ENCODE measurements at places on chromosomes 1 and 21.

DNA sequence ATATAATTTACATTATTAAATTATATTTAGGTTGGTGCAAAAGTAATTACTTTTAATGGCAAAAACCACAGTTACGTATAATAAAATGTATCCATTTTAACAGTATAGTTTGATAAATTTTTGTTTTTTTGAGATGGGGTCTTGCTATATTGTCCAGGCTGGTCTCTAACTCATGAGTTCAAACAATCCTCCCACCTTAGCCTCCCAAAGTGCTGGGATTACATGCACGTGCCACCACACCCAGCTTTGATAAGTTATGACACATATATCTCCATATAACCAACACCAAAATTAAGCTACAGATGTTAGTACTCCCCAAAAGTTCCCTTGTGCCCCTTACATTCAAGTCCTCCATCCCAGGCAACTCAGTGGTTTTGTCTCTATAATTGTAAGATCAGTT is 163.1 kb downstream of the SMYD3 start:
- DNase-seq, result no peak

- DNase-seq, result peak; percentile 91
Observed at GRCh38 chr1:16076031-16076864, 2.8 kb upstream of the FAM131C start.

DNA sequence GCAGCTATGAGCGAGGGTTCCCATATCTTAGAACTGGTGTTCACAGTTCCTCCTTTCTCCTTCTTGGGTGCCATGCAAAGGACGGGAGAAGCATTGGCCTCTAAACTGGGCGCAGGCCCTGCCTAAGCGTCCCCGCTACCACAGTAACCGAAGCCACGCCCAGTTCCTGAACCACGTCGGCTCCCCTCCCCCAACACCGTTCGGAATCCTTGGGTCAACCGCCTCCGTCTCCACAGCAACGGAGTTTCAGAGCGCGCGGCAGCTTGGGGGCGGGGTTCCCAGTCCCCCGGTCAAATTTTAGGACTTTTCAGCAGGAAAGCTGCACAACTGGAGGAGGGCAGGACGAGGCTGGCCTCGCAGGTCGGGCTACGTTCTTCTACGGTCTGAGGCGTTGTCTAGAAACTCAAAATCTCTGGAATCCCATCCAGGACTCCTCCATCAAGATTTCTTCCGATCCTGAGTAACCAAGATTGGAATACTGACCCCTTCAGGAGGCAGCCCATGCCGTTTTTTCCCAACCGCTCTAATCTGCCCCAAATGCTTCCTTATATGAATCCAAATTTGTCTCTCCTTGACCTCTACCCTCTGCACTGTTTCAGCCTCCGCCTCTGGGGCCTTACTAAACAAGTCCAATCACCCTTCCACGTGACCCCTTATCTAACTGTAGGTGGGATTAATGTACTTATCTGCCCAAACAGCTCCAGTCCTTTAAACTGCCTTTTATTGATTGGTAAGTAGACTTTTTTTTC is at the start of gene SPAG17:
TSS of gene SPAG17 (minus strand) at position 145 of the 749 bp plus-strand sequence. CDS start at position 74, 71 bp downstream.
- DNase-seq, result no peak

DNA sequence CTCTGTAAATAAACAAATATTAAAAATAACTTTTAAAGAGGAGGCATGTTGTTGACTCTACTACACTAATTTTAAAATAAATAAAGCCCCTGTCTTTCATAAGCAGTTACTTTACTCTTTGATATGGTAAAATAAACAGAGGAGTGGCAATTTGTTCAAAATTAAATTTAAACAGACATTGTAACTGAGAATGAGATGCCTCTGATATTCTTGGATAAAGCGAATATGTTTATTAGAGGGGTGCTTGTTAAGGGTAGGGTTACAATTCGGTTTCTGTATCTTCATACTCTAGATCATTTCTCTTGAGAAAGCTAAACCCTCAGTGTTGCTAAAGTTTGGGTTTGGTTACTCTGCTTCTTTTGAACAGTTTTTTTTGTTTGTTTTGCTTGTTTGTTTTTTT is 19.6 kb downstream of the LPAR3 start:
- no peak for DNase-seq

GRCh38 chr1:221697923-221698425 is 43.9 kb downstream of the DUSP10 start:
- peak; percentile 84 for DNase-seq

DNA sequence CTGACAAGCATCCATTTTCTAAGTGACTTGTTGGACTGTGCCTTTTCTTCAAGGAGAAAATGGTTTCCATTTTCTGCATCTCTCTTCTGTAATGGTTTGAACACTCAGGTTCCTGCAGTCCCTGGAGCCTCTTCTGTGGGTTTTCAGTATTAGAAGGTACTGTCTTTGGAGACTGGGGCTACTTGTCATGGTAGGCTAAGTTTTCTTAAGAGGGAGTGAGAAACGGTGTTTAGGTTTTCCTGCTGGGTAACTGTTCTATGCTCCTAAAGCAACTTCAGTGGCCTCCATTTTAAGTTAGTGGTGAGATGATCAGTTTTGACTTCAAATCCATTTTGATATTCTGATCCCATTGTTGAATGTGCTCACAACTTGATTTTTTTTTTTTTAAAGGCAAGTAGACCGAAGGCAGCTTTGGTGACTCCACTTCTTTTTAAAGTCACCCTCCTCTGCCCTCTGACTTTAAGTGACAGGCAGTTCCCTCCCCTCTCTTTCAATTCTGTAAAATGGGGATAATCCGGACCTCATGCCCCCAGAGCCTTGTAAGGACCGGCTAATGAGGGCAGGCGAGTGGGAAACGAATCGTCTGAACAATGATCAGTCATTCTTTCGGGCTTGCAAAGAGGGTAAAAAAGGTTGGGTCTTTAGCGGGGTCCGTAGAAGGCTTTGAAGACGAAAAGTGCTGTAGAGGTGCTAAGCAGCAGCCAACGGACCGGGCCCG is 1.0 kb upstream of the ARID1A start:
- DNase-seq, result no peak

DNA sequence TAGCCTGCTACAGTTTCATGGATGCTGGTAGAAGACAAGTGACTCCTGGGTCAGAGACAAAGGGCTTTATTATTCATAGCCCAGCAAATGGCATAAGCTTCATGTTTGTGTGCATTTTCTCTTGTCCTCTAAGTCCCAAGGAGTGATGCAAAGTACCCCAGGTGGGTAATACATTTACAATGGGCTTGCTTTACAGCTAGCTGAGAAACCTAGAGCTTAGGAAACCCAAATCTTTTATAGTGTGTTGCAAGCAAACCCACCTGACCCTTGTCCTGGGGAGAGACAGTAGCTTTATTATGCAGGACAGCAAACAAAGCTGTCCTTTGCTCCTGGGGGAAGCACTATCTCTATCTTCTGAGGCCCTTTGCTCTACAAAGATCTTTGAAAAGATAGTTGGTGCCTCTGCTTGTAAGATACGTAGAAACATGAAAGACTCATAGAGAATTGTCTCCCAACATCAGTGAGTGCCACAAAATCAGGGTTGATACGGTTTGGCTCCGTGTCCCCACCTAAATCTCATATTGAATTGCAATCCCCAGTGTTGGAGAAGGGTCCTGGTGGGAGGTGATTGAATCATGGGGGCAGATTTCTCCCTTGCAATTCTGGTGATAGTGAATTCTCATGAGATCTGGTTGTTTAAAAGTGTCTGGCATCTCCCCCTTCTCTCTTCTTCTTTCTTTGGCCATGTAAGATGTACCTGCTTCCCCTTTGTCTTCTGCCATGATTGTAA is 315.8 kb upstream of the USP24 start:
- no peak for DNase-seq

DNA sequence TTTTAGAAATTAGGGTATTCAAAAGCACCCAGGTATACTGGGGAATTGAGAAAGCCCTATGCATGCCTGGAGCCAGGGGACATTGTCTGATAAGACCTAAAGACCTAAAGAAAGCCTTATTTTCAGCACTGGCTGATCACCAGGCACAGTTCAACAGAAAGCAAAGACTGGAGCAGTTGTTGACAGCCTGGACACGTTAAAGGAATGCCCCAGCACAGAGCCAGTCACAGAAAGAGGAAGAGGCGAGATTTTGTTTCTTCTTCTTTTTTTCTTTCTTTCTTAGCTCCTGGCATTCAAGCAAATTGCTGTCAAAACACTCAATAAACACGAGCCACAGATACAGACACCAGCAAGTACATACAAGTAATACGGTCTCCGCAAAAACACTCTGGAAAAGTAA is 40.4 kb downstream of the RNF187 start:
- DNase-seq, result no peak

DNA sequence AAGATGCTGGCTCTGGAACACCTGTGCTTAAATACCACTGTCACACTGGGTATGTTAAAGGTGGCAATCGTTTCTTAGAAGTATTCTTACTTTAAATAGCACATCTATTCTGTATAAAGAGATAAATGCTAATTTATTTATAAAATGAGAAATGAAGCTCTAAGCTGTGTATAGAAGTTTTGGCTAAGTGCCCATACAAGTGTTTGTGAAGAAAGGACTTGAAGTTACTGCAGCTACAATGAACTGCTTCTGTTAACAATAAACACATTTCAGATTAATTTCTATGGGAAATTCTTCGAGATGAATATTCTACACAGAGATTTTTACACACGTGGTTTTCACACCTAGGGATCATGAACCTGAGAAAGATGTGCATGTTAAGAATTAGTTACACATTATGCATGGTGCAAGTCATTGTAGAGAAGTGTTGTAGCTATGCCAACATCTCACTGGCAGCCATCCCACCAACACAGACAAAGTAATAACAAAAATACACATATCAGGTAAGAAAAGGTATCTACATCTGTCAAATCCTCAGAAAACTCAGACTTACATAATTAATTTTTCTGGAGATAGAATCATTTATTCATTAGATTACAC is 16.2 kb downstream of the COL24A1 start:
- no peak for DNase-seq

DNA sequence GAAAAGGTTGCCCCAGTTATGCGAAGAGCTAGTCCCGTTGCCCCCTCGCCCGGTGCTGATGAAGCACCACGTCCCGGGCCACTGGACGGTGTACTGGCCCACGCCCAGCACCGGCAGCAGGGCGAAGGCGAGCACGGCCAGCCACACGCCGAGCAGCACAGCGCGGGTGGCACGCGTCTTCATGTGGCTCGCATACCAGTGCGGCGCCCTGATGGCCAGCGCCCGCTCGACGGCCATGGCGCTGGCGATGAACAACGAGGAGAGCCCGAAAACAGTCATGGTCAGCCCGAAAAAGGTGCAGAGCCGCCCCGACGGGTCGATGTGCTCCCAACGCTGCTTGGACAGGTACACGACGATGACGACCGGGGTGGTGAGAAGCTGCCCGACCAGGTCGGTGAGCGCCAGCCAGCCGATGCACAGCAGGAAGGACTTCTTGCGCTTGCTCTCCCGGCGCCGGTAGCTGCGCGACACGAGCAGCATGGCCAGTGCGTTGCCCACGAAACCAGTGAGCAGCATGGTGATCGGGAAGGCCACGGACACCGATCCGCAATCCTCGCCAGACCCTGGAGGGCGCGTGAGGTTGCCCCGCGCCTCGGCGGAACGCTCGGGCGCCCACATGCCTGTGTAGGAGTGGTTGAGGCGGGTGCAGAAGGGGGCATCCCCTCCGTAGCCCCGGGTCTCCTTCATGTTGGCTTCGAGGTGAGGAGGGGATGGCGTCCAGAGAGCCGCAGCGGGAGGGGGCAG is 553 bp downstream of the PTGER3 start:
- no peak for DNase-seq

- DNase-seq, result no peak
Observed at GRCh38 chr1:231231511-231231910, 9.5 kb upstream of the GNPAT start.

DNA sequence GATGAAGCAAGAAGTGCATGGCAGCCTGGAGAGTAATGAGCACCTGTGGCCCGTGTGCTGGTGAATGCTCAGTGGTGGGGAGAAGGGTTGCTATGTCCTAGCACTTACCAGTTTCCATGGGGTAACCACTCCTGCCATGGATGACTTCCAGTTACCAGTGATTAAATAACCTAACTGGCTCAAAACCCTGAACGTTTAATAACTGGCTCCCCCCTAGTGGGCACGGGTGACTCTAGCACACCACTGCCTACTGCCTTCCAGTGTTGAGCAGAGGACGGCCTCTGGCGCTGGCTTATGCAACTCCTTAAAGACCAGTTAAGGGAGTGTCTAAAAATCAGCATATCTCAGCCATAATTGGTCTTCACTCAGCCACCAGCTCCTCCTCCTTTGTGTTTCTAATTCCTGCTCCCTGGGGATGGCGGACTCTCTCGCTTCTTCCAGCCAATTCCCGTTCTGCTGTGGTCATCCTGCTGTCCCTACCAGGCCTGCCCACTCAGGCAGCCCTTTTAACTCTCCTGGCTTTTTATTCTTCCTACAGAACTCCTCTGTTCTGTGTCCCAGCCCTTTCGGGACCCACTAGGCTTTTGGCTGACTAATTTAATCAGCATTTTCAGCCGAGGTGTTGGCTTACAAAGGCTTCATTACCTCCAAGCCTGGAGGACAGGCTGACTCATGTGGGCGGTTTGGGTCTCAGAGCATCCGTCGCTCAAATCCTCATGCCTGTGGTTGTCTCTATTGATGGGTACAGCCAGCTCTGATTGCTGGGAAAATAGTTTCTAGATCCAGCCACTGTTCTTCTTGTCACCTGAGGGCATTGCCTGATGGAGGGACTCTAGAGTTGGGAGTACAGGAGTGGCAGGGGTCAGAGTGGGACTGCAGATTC is 332.4 kb downstream of the CAMTA1 start:
- peak; percentile 68 for DNase-seq

DNA sequence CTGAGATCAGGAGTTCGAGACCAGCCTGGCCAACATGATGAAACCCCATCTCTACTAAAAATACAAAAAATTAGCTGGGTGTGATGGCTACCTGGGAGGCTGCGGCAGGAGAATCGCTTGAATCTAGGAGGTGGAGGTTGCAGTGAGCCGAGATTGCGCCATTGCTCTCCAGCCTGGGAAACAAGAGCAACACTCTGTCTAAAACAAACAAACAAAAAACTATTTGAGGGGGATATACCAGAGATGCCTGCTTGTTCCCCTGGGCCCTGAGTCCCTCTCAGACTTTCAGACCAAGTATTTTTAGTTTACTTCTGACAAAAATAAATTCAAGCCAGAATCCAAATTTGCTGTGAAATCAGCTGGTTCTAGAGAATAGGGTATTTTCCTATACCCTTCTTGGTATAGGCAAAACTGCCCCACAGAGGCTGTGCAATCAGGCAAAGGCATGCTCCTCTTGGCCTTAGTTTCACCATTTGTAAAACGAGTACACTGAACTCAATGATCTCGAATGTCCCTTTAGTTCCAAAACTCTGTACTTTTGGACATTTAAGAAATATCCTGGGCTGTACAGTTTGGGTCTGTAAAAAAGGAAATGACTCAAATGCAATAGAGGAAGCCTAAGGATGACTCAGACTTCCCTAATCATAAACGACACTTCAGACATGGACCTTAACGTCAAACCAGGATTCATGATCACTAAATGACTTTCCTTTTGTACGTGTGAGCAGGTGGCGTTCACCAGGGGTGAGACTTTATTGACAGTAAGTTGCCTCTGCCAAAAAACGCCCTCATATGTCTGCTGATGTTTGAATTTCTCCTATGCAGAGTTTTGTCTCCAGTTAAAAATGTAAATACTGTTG is 16.1 kb downstream of the ENSA start:
- peak; percentile 86 for DNase-seq
